ENCODE measurements at places on chromosomes 4 and X. TPM values are rescaled to one million over a fixed set of nuclear protein-coding genes. Genes with fewer than 3 reads are reported as not detected.

PAGE4 gene
- total RNA-seq: not detected

SMIM31 gene
- not detected for total RNA-seq

DACH2 gene
- 1.8 TPM for total RNA-seq

CTAG1B gene
- total RNA-seq: not detected

GAGE12F gene
- total RNA-seq: not detected

LRCH2 gene
- total RNA-seq: 5.5 TPM

GC gene
- 0.34 TPM for total RNA-seq

TRO gene
- 49.5 TPM for total RNA-seq

UCP1 gene
- total RNA-seq: 0.29 TPM

XAGE2 gene
- total RNA-seq: not detected

NEIL3 gene
- 10.8 TPM for total RNA-seq

SMIM10L2A gene
- 5.0 TPM for total RNA-seq

TMEM47 gene
- 28.5 TPM for total RNA-seq

RS1 gene
- not detected for total RNA-seq

CA5B gene
- total RNA-seq: 5.8 TPM

RGN gene
- total RNA-seq: 4.0 TPM

GSX2 gene
- total RNA-seq: not detected

EVC2 gene
- total RNA-seq: 6.4 TPM

PRIMPOL gene
- 5.0 TPM for total RNA-seq

TMPRSS11A gene
- not detected for total RNA-seq

EREG gene
- not detected for total RNA-seq

PAGE5 gene
- total RNA-seq: not detected

TMEM255A gene
- total RNA-seq: 0.73 TPM

RHOH gene
- total RNA-seq: 5.8 TPM

RENBP gene
- total RNA-seq: 11.9 TPM

PABPC4L gene
- total RNA-seq: 4.2 TPM

HS3ST1 gene
- 1.7 TPM for total RNA-seq

AMER1 gene
- 9.4 TPM for total RNA-seq

ADH4 gene
- total RNA-seq: not detected

CENPE gene
- 49.0 TPM for total RNA-seq

PROM1 gene
- total RNA-seq: 65.4 TPM

BEX1 gene
- total RNA-seq: 76.8 TPM
